HFFc6 (cell line): ENCODE measurements at places on chromosomes 7 and 10. TPM values are rescaled to one million over a fixed set of nuclear protein-coding genes. Genes with fewer than 3 reads are reported as not detected.

The C7orf33 gene
- not detected in 3 replicates for total RNA-seq

The FGFR2 gene
- total RNA-seq, result not detected in 3 replicates

The NPFFR1 gene
- not detected in 3 replicates for total RNA-seq

The CALML5 gene
- total RNA-seq, result not detected in 2 replicates

The ASNS gene
- total RNA-seq, result 30.4 and 42.5 TPM in 2 replicates

The SDK1 gene
- not detected in 3 replicates for total RNA-seq
